Ecto neural progenitor cell (in vitro differentiated cells): ENCODE measurements at places on chromosomes 16 and 17.

- no peak for DNase-seq
Observed at GRCh38 chr16:50151322-50151721, 1.8 kb upstream of the TENT4B start.

GRCh38 chr17:74457146-74457819 lies 9.2 kb upstream of the CD300A start:
- peak; percentile 91 for DNase-seq

- DNase-seq: no peak
Observed at GRCh38 chr17:78316115-78316866, 43.6 kb downstream of the SOCS3 start.

GRCh38 chr16:27823421-27823820 lies 240.1 kb downstream of the GSG1L start:
- no peak for DNase-seq

DNA sequence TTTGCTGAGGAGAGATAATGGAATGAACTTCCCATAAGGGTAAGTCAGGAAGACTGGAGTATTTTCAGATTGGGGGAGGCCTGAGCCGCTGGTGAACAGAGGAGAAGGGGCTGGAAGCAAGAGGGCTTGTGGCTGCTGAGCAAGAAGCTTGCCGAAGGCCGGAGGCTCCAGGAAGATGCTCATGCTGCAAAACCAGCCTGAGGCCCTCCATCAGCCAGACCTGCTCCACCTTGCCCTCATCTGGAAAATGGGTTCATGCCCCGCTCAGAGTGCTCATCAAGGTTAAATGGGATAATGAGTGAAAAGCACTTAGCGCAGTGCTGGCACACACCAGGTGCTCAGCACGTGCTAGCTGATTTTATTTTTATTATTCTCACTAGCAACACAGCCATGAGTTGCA lies 5.5 kb upstream of the ASGR1 start:
- DNase-seq: no peak

GRCh38 chr16:57574086-57574485 lies 31.6 kb downstream of the ADGRG5 start:
- no peak for DNase-seq

DNA sequence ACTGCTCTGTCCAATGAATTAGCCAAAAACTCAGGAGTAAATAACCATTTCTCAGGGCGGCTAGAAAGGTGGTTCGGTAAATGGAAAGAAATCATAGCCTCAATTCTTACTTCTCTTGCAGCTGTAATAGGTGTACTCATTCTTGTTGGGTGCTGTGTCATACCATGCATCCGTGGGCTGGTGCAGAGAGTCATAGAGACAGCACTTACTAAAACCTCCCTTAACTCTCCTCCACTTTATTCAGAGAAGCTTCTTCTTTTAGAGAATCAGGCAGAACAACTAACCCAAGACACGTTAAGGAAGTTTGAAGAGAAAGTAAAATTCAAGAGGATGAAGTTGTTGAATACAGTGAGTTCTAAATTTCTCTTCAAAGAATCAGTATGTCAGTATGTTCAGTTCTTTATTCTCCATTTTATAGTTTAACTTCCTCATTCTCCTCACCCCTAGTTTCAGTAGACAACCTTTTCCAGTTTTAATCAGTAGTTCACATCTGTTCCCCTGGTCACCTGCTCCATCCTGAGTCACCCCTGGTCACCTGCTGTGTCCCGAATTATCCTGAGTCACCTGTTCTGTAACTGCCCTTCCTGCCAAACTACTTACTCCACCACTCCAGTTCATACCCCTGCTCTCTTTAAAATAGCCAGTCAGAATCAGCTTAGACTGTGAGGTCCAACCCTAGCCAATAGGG lies 85.9 kb downstream of the EMP2 start:
- DNase-seq: no peak

GRCh38 chr17:83083368-83084201 lies 4.2 kb downstream of the METRNL start:
- DNase-seq: no peak

DNA sequence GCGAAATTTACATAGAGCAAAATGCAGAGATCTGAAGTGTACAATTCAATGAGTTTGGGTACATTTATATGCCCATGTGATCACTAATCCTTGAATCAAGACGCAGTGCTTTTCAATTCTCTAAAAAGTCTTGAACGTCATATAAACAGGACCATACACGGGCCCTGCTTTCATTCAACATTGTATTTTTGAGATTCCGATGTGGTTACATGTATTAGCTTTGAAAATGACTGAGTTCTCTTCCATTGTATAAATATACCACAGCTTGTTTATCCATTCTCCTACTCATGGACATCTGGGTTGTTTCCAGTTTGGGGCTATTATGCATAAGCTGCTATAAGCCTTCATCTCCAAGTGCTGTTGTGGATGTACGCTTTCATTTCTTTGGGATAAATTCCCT lies 45.5 kb downstream of the ZCCHC14 start:
- no peak for DNase-seq
